ENCODE measurements at places on chromosomes 16 and 17.

GRCh38 chr17:63420868-63421680 lies 25.0 kb downstream of the CYB561 start:
- DNase-seq, result no peak

DNA sequence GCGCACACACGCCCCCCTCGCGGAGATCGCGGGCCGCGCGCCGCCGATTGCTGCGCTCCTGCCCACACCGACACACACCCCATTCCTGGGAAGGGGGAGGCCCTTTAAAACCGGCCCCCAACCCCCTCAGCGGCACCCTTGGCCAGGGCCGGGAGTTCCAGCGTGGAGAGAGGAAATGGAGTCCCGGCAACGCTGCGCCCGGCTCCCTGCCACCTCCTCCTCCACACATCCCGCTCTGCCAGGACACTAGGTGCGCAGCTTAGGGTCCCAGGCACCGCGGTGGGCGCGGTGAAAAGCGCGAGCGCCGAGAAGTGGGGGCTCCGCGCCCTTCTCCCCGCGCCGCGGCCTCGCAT lies 397 bp downstream of the CDC42EP4 start:
- DNase-seq, result no peak

DNA sequence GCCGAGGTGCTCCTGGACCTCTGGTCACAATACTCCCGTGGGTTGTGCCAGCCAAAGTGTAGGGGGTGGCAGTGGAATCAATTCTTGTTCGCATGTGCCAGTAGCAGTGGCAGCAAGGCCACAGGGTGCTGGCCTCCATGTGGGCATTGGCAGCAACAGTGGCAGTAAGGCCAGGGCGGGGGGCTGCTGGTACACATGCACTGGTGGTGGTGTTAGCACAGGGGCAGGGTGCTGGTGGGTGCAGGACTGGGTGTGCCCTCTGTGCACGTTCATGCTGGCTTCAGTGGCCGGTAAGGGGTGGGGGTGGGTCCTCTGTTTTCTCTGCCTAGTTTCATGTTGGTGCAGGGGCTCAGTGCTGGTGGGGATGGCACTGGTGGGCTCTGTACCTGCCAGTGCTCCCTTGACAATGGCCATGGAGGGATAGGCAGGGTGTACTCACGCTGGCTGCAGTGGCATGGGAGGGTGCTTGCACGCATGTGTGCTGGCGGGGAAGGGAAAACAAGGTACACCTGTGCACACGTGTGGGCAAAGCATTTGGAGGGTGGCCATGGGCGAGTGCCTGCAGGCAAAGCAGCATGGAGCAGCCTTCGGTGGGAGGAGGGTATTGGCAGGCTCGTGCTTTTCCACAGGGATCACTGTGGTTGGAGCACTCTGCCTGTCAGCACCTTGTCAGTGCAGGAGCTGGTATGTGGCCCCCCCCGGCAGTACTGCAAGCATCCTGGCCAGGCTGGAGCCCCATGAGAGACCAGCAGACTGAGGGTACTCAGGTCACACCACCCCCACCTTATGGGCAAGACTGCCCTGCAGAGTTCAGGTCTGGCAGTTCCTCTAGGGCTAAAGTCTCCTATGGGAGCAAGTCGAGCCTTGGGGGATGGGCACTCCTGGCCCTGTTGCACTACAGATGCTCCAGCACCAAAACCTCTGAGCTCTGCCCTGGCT lies 35.8 kb downstream of the NF1 start:
- DNase-seq, result peak; percentile 46

GRCh38 chr16:28822520-28823290 lies at the start of gene ATXN2L:
ATXN2L (plus strand) TSS chr16:28822999; CDS start chr16:28823260, 261 bp downstream.
- peak; percentile 94 for DNase-seq

DNA sequence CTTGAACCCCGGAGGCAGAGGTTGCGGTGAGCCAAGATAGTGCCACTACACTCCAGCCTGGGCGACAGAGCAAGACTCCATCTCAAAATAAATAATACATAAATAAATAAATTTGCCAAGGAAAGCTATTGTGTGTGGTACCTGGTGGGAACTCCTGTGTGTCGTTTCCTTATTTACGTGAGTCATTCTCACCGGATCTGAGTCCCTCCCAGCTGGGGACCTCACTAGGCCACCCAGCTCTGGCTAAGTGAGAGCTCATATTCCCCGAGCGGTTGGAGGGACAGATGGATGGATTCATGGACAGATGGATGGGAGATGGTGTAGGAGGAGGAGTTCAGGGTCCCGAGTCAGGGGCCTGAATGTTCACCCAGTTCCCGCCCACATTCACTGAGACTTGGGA lies 22.9 kb upstream of the C1QL1 start:
- DNase-seq, result no peak

DNA sequence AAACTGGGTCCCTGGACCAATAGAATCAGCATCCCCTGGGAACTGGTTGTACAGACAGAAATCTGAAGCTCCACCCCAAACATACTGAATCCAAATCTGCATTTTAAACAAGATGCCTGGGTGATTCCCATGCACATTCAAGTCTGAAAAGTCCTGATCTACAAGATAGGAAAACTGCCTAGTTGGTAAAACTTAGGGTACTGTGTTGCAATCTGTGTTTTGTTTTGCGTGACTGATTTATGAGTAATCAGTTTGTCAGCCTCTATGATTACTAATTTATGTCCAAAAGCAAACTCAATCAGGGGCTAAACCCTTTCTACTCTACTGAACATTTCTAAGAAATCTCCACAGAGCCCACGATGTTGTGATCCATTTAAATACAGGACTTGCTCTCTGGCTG lies 103.8 kb downstream of the YPEL2 start:
- DNase-seq, result no peak

GRCh38 chr17:28740406-28741357 lies 3.1 kb upstream of the TRAF4 start:
- no peak for DNase-seq

- no peak for DNase-seq
Observed at GRCh38 chr16:31129568-31130335, 5.8 kb downstream of the PRSS8 start.

DNA sequence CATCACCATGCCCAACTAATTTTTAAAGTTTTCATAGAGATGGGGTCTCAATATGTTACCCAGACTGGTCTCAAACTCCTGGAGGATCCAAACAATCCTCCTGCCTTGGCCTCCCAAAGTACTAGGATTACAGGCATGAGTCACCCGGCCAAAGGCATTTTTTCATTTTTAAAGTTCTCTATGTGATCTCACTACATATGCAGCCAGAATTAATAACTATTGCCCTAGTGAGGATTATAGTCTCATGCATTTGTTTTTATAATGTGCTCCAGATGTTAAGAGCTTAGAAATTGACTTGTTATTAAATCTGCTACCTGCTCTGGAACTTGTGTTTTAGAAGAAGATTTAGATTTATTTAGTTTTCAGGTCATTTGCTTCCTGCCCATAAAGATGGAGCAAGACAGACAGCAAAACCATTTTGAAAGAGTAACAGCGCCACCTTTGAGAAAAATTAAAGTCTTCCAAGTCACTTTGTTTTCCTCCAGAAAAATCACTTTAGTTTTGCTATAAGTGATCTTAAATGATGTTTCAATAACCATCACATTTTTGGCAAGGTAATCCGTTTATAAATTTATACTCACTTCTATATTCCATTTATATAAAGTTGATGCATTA lies 79.5 kb downstream of the CA4 start:
- no peak for DNase-seq

- peak; percentile 20 for DNase-seq
Observed at GRCh38 chr16:51390877-51391276, 239.8 kb upstream of the SALL1 start.

DNA sequence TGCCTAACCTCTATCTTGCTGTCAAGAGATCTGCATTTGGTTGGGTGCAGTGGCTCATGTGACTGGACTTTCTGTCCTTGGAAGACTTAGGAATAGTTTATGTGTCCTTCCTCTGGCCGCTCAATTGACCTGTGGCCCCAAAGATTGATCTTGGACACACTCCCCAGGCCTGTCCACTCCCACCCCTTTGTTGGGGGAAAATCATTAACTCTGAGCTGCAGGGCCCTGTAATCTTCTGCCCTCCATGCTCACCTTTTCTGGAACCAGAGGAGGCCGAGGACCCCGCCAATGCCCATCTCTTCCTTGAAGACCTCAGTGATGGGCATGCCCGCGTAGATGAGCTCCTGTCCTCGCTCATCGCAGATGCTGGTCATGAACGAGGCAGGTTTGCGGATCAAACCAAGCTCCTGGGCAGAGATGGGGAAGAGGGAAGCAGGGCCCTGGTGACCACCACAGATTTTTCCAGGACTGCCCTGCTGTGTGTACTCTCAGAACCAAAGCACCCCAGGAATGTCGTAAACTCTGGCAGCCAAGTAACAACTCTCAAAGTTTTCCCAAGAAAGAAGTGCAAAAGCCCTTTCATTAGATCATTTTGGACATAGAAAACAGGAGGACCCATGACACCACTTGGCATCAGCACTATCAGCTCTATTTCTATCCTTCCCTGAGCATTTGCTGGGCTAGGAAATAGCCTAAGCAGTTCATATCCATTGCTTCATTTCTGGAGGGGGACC lies 8.5 kb upstream of the KLHL11 start:
- DNase-seq, result no peak

DNA sequence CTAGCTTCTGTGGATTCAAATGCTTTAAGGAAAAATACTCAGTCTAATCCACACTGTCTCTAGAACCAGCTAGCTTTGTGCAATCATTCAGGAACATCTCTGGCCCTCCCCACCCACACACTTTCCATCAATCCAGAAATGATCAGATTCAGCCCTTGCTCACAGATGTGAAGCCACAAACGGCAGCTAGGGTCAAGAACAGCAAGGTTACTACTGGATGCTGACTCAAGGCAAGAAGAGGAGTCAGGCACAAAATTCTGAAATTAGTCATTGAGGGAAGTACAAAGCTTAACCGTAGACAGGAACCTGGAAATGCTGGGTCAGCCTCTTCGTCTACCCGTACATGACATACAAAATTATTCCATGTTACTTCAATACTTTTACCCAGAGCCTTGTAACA lies 174.6 kb downstream of the CDH13 start:
- no peak for DNase-seq

DNA sequence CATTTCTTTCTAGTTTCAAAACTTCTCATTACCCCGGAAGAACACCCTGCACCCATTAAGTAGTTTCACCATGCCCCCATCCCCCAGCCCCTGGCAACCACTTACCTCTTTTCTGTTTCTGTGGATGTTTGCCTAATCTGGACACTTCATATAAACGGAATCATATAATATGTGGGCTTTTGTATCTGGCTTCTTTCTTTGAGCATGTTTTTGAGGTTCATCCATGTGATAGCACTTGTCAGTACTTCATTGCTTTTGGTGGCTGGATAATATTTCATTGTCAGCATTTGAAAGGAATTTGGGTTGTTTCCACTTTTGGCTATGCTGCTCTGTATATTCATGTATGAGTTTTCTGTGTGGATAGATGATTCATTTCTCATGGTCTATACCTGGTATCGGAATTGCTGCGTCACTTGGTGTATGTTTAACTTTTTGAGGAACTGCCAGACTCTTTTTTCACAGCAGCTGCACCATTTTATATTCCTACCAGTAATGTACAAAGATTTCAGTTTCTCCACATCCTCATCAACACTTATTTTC lies 30.0 kb upstream of the SLC5A10 start:
- no peak for DNase-seq

- peak; percentile 59 for DNase-seq
Observed at GRCh38 chr17:40363111-40363827, 1.3 kb downstream of the GJD3 start.

GRCh38 chr17:4515501-4515900 lies 16.8 kb downstream of the SPNS2 start:
- DNase-seq, result no peak

GRCh38 chr17:1298606-1299005 lies 19.1 kb downstream of the TRARG1 start:
- DNase-seq, result no peak

- DNase-seq, result no peak
Observed at GRCh38 chr17:42526031-42526444, 10.0 kb upstream of the NAGLU start.

GRCh38 chr16:56985288-56985961 lies 3.9 kb upstream of the NLRC5 start:
- DNase-seq, result peak; percentile 44

DNA sequence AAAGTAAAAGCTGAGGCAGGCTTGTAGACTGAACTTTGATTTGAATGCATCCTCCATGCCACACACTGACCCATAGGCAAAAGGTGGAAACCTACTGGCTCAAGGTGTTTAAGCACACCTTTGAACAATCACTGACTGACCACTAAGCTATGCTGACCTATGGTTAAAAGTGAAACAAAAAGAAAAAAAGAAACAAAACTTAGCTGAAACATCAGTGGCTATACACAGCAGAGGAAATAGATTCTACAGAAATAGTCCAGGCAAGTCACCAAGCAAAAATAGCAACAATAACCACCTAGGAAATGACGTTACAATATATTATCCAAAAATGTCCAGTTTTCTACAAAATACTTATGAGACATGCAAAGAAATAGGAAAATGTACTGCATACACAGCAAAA lies 60.2 kb downstream of the RPGRIP1L start:
- DNase-seq, result no peak

GRCh38 chr16:46748775-46749705 lies 896 bp upstream of the MYLK3 start:
- DNase-seq, result no peak

DNA sequence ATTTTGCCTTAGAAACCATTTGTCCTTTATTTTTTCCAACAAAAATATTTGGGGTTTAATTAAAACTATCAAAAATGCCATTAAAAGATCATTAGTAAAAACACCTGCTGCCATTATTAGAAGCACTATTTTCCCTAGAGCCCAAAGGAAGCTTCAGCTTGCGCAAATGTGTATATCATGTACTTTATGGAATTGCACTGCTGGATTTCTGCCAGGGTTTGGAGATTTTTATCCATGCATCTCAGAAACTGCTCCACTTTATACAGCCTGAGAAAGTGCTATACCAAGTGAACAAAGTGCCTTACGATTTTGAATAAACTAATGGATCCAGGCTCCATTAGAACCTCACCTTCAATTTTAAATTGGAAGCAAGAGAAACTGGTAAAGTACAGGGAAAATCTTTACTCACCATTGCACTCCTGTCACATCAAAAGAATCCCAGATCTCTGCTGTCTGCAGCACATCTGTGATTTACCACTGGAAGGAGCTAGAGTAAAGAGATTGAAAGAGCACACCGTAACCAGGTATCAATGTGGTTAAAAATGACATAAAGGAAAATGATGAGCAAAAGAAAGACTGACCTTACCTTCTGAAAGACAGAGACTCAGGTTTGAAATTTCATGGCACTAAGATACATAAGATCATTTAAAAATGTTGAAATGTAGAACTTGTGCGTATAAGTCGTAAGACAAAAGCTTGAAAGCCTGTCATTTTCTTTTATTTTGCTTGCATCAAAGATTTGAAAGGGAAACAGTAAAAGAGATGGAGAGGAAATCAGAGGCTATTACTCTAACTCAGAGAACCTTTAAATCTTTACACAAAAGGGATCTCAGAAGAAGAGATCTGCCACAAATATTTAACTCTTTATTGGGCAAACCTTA lies 678.1 kb upstream of the GOT2 start:
- no peak for DNase-seq

GRCh38 chr16:67961551-67961957 lies 6.9 kb downstream of the SLC12A4 start:
- DNase-seq, result no peak

GRCh38 chr17:71441098-71441497 lies 679.7 kb upstream of the SOX9 start:
- no peak for DNase-seq

- no peak for DNase-seq
Observed at GRCh38 chr16:1674751-1675664, 3.1 kb upstream of the JPT2 start.

Data from glutamatergic neuron (in vitro differentiated cells).